K562 (cell line): ENCODE measurements at places on chromosomes 13 and 19. TPM values are rescaled to one million over a fixed set of nuclear protein-coding genes. Genes with fewer than 3 reads are reported as not detected.
A peak's percentile ranks its signal among the peaks of the same experiment; 100 is the strongest.

CGB2 gene
- total RNA-seq = not detected in 2 replicates

CRLF1 gene
- 3.3 and 5.6 TPM in 2 replicates for total RNA-seq

ATXN8OS gene
- not detected in 2 replicates for total RNA-seq

PEPD gene
- total RNA-seq = 18.3 and 19.2 TPM in 2 replicates

LDLR gene
- total RNA-seq = 114 and 121 TPM in 2 replicates

DNA sequence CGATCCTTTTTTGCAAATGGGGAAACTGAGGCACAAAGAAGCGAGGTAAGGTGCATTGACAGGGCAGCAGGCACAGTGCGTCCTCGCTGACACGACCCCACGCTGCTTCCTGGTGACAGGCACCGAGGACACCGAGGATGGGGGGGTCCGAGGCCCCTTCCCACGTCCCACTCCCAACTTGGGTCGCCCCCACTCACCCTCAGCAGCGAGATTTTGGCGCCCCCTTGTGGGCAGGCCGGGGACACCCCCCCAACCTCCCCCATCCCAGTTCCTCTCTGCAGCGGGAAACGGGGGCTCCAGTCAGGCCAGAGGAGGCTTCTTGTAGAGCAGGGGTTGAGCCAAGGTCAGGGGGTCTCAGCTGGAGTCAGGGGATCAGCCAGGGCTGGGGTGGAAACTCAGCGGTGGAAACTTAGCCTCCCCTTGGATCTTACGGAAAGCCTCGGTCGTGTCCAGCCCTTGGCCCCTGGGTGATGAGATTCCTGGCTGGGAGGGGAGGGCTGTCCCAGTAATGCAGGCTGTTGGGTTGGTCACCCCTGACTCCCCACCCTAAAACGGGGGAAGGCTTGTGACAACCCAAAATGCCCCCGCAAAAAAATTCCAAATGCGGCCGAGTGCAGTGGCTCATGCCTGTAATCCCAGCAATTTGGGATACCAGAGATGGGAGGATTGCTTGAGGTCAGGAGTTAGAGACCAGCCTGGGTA lies 8.2 kb downstream of the SMIM24 start:
- DNase-seq = peak; percentile 58

DNA sequence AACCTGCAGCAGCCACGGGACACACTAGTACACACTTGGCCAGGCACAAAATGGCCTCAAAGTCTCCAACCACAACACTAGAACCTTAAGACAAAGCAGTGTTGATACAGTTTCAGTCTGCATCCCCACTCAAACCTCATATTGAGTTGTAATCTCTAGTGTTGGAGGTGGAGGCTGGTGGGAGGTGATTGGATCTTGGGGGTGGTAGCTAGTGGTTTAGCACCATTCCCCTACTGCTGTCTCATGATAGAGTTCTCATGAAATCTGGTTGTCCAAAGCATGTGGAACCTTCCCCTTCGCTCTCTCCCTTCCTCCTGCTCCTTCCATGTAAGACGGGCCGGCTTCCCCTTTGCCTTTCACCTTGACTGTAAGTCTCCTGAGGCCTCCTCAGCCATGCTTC lies 638.7 kb downstream of the UQCRFS1 start:
- DNase-seq = peak; percentile 61

DNA sequence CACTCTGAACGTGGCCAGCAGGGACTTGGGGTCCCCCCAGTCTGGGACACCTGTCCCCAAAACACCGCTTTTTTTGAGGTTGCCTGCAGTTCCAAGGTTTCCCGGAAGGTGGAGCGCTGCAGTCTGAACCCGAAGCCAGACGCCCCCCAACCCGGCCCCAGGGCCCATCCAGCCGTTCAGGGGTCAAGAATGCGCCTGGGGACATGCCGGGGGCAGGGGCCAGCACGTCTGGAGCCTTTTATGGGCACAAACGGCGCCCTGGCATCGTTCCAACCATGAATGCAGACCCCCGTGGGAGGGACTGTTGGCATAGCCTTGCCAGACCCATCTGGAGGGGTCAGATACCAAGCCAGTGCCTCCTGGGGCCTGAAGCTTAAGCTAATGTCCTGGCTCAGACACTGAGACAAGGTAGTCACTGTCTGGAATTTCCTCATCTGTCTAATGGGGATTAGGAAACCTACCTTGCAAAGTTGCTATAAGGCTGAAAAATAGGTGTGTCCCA lies 6.9 kb downstream of the S1PR5 start:
- peak; percentile 59 for DNase-seq

DNA sequence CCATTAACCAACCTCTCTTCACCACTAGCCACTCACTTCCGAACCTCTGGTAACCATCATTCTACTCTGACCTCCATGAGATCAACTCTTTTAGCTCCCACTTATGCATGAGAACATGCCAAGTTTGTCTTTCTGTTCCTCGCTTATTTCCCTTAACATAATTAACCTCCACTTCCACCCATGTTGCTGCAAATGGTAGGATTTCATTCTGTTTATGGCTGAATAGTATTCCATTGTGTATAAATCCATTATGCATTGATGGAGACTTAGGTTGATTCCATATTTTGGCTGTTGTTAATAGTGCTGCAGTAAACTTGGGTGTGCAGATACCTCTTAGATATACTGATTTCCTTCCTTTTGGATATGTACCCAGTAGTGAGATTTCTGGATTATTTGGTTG lies 30.2 kb downstream of the ZNF382 start:
- no peak for DNase-seq

- no peak for DNase-seq
These were observed 14.8 kb downstream of the CHERP start for GRCh38 chr19:16527334-16527935.

DNA sequence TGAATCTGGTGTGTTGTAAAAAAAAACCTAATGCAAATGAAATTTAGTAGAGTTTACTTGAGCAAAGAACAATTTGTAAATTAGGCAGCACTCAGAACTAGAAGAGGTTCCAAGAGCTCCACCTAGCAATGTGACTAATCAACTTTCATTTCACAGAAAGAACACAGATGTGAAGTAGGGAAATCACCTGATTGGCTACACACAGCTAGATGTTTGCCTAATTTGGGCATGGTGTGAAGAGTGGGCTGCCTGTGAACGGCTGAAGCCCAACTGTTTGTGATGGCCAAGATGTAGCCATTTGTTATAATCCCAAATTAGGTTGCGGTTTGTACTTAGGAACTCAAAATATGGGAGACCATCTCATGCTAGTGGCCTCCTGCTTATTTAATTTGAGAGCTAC lies 724.4 kb upstream of the SLITRK5 start:
- DNase-seq = no peak

- DNase-seq = no peak
These were observed 2.9 kb upstream of the UFM1 start for GRCh38 chr13:38346764-38347163.

DNA sequence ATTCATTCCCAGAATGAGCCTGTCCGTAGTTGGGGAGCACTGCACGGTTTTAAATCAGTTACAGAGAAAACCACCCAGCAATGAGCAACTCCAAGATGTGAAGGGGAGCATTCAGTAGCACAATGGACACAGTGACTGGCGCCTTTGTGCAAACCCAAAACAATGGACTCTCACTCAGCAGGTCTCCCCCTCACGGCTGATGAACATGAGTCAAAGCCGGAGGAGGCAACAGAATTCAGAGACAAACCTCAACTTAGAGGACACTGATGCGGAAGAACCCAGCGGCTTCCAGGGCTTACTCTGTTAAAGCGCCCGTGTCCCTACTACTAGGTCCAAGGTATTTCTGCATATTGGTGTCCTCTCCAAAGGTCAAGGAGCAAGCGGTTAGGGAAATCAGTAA lies 17.7 kb downstream of the PLEKHF1 start:
- DNase-seq = no peak

DNA sequence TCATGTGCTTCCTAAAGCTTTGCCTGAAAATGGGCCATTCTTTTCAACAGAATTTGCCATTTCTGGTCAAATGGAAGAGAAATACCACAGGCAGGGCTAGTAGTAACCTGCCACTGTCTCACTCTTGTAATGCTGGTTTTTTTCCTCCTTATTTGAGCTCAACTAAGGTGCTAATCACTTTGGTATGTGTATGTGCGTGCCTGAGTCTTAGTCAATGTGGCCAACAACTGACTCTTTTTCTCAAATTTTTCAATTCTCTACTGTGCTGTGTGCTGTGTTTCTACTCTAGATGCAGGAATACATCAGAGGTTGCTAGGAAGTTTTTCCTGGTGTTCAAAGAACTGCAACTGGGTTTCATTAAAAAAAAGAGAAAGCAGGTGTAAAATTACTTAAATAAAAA lies 870.2 kb downstream of the EFNB2 start:
- no peak for DNase-seq

- DNase-seq = no peak
These were observed 376.9 kb upstream of the SPRY2 start for GRCh38 chr13:80717776-80718175.

- no peak for DNase-seq
These were observed 15.3 kb upstream of the SULT2A1 start for GRCh38 chr19:47901370-47901769.

DNA sequence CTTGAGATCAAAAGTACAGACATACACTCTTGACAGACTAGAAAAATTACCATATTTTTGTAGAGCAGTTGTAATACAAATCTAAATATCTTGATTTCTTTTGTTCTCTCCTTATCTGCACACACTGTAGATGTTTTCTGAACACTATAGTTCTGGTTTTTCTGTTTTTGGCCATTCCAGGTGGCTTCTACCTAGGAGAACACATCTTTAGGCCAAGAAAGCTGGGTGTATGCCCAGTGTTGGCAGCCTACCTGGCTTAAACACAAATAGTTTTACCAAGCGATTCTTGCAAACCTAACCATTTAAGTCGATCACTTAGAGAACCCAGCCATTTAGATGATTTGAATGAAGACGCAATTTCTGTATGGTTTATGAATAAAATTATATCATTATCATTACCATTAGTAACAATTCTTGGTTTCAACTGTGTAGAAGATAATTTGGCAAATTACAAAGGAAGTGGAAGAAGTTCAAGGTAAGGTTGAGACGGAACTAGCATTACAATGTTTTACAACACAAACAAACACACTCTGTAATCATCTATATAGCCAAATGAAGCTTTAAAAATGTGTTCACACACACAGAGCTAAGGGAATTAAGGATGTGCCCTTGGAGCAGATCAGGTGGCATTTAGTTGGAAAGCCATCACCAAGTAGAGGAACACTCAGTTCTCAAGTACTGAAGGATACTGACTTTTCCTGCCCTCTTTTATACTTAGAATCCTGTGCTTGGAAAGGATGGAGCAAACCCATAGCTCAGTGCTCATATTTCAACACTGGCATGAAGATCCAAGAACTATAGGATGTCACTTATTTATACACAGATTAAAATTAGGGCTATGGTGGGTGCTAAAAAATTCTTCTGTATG lies 36.2 kb downstream of the ERCC5 start:
- no peak for DNase-seq

DNA sequence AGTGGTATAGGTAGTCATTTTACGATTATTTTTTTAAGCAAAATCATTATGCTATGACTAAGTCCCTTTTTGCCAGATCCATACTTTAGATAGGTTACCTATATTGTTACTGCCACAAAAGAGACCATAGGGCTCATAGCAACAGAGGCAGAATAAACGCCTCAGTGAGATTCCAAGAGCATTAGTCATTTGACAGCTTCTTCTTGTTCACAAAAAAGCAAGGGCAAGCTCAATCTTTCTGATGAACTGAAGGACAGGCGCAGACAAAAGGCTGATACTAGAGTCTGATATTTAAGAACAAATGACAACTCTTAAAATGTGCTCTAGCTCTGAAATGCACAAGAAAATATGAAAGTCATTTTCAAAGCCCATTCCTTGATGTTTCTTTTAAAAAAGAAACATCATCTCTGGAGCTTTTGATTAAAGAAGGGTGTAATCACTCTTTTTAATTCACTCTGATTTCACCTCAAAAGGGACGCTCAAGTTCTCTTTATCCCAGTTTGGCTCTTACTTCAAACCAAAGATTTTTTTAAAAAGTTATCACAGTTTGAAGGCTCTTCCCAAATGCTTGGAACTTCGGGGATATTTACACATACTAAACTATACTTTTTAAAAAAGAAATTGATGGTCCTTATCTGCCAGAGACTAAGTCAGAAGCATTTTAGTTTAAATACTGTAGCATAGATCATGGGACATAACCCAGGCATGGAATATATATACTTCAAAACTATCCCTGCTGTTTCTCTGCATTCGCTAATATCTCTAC lies 187.2 kb downstream of the EFNB2 start:
- DNase-seq = no peak

DNA sequence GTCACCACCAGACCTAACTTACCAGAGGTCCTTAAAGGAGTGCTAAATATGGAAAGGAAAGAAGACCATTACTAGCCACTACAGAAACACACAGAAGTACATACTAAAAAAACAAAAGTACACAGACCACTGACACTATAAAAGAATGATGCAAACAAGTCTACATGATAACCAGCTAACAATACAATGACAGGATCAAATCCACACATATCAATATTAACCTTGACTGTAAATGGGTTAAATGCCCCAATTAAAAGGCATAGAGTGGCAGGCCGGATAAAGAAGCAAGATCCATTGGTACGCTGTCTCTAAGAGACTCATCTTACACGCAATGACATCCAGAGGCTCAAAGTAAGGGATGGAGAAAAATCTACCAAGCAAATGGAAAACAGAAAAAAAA lies 47.2 kb downstream of the UBL3 start:
- DNase-seq = no peak

GRCh38 chr13:51524312-51524711 lies 60.0 kb upstream of the WDFY2 start:
- DNase-seq = no peak

DNA sequence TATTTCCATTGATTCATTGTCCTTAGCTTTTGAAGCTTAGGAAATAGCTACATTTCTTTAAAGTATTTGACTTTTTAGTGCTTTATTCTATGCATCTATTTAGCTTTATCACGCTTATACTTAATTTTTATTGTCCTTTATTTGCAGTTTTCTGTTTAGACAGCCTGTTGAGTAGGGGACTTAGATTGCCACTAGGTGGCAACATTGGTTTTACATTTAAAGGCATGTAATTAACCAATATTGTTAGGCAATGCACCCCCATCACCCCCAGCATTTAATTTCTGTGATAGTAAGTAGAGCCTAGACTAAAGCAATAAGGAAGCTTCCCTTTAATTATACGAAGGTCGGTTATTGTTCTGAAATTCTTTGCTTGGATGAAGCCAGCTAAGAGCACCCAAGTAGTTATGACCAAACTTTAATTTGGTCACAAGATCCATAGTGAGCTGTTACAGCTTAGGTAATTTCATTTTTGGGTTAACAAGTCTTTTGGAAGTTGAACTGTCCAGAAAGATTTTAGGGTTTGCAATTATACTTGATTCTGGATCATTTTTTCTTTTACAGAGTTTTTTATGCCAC lies 36.5 kb downstream of the B3GLCT start:
- peak; percentile 13 for DNase-seq
